Karpas-422 (cell line): ENCODE measurements at places on chromosomes 3 and 15.

DNA sequence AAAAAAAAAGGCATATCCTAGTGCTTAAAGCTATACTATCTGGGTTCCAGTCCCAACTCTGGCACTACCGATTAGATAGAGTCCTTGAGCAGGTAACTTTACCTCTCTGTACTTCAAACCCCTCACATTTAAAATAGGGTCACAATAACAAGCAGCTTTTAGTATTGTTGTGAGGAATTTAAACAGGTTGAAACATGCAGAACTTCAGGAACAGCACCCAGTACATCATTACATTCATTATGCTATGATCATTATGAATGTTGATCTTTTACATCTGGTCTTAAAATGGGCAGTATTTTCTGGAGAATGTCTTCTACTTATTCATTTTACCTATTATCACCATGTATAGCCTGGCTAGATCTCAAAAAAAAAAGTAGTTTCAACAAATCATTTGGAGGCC, 176.1 kb upstream of the CCDC54 start:
- DNase-seq: no peak

DNA sequence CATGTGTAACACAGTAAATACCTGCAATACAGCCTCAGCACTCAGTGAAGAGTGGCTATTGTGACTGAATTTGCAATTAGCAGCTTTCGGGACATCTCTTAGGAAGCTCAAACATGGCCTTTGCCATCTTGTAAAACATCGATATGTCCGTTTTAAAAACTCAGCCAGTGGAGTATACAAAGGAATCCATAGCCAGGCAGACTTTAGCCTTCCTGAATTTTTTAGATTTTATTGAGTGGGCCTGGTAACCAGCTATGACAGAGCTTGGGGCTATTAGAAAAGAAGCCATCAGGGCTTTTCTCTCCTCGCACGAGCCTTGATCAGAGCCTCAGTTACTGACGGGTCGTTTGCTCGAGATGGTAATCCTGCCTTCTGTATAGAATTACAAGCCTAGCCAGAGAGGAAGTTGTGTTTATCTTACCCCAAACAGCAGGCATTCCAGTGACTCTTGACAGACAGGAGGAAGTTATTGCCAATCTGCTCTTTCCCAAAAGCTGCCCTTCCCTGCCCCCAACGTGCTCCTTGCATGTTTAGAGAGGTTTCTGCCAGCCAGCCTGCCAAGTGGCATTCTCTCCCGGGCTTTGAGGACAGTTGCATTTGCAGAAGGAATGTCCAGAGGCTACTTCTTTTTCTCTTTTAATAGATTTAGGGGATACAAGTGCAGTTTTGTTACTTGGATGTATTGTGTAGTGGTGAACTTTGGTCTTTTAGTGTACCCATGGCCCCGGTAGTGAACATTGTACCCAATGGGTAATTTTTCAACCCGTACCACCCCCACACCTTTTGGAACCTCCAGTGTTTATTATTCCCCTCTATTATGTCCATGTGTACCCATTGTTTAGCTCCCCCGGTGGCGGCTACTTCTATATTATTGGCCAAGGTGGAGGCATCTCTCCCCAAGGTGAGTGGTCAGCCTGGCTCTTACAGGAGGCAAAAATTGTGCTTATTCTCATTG, 40.6 kb downstream of the ITPR1 start:
- no peak for DNase-seq

- no peak for DNase-seq
These were observed 1.9 kb upstream of the CHST14 start for GRCh38 chr15:40468898-40469331.

DNA sequence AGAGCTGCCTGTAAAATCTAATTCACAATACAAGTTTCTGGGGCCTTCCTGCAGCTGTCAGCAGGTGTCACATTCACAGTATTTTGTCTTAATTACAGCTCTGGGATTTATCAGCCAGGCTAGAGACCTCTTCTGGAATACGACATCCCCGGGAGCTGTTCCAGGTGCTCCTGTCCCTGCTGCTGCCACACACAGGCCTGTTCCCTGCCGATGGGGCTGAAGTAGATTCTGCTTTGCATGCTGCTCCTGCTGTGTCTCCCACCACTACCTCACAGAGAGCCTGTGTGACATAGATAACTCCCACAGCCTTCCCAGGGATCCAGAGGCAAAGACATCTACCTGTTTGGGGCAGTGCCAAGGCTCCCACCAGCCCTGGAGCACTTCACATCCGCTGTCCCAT, 20.4 kb downstream of the COLQ start:
- DNase-seq: peak; percentile 24

DNA sequence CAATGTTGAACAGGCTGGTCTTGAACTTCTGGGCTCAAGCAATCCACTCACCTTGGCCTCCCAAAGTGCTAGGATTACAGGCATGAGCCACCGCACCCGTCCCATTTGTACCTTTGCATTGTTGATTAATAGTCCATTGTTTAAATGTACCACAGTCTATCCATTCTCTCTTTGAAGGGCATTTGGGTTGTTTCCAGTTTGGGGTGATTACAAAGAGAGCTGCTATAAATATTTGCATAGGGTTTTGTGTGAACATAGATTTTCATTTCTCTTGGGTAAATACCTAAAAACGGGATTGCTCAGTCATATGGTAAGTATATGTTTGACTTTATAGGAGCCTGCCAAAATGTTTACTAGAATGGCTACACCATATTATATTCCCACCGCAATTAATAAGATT, 13.7 kb upstream of the PTPRG start:
- no peak for DNase-seq
